ENCODE measurements at places on chromosomes 6 and 20.

DNA sequence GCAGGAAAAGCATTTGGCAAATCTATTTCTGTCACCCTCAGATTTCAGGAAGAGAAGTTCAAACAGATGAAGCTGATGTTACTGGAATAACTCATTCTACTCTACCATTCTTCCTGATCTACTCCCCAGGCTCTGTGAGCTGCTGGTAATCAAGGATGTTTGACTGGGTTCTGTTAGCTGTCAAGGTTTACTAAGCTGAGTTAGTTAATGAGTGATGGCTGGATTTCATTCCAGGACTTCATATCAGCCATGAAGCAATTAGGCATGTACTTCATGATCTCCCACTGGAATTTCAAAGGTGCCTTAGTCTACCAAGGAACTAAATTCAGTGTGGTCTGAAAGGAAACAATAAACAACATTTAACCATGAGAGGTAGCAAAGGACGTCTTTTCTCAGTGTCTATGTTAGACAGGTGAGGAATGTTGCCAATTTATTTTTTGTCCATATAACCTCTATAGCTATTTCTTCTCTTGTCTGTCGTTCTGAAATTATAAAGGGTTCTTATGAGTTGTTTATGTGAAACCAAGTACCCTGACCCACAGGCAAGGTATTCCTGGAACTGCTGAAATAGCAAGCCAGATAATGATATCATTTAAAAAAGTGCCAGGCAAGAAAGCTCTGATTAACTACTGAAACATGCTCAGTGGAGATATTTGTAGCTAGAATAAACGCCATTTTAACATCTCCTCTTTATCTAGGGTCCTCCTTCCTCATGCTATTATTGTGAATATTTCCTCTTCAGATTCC lies 112.9 kb downstream of the BACH2 start:
- no peak for DNase-seq

DNA sequence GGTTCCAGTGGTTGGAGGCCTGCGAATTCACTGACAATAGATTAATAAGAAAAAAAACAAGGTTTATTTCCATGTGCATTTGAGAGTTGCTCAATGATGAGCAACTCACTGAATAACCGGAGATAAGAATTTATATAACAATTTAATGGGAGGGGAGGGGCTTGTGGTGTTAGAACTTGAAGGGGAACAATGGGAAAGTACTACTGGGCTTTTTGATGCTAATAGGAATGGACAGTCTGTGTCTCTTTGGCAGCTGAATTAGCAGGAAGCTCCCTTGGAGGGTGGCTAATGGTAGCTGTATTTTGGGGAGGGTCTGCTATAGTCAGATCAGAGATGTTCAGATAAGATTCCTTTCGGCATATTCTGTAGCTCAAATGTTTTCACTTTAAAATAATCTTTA lies 62.4 kb upstream of the GMDS start:
- no peak for DNase-seq

- DNase-seq, result no peak
Measured at GRCh38 chr6:72084992-72085569, 198.7 kb downstream of the RIMS1 start.

- no peak for DNase-seq
Measured at GRCh38 chr6:87772597-87773530, 70.8 kb upstream of the AKIRIN2 start.

DNA sequence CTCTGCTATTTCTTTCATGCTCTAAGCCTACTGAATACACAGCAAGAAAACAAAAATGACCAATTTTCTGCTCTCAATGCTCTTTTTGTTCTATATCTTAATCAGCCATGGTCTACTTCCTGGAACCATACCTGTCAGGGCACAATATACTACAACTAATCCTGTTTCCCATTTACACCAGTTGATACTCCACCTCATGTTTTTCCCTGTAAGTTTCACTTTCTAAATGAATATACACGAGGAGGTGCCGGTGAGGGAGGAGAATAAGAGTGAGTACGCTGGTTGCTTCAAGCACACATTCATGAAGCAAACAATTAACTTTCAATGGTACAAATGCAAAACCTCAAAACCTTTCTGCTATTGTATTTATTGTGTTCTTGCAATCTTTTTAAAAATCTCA lies 443.1 kb upstream of the ID4 start:
- DNase-seq, result no peak

DNA sequence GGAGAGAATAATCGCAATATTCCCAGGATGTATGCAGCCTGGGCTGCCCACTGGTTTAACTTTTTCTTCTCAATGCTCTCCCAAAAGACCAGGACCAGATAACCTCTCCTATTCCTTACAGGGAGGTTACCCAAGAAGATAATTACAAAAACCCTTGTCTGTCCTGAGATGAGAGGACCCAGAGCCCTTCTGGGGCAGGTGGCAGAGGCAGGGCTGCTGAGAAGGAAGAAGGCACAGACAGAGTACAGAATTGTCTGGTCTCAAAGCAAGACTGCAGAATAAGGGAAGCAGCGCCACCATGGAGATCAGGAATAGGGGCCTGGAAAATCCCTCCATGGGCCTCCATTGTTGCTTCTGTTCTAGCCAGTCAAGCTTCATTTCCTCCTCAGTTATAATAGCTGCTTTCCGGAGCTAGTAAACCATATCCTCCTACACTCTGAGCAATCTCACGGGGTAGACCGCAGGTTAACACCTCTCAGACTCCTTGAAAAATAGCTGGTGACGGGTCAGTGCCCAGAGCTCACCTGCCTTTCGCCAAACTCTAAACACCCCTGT lies 463 bp upstream of the HLA-DMB start:
- no peak for DNase-seq

- no peak for DNase-seq
Measured at GRCh38 chr6:38773338-38773737, 58.2 kb downstream of the DNAH8 start.

- no peak for DNase-seq
Measured at GRCh38 chr6:75290136-75290945, 5.7 kb upstream of the TMEM30A start.

DNA sequence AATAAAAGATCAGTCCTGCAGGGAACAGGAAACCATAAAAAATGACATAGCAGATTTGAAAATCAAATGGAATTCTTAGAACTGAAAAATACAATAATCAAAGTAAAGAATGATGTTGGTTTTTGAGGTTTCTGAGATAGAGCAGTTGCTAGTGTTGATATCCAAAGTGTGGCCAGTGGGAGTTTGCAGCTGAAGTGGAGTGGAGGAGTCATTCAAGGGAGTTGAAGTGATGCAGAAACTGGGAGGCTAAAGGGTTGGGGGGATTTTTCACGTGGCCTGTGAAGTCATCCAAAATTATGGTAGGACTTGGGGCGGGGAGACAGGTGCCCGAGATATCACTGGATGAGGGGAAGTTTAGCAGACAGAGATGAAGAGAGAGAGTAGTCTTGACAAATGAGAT lies 123.6 kb downstream of the CDC5L start:
- no peak for DNase-seq

GRCh38 chr6:11423667-11424066 lies 113.9 kb upstream of the TMEM170B start:
- no peak for DNase-seq

- no peak for DNase-seq
Measured at GRCh38 chr6:153941768-153942167, 97.3 kb upstream of the OPRM1 start.

DNA sequence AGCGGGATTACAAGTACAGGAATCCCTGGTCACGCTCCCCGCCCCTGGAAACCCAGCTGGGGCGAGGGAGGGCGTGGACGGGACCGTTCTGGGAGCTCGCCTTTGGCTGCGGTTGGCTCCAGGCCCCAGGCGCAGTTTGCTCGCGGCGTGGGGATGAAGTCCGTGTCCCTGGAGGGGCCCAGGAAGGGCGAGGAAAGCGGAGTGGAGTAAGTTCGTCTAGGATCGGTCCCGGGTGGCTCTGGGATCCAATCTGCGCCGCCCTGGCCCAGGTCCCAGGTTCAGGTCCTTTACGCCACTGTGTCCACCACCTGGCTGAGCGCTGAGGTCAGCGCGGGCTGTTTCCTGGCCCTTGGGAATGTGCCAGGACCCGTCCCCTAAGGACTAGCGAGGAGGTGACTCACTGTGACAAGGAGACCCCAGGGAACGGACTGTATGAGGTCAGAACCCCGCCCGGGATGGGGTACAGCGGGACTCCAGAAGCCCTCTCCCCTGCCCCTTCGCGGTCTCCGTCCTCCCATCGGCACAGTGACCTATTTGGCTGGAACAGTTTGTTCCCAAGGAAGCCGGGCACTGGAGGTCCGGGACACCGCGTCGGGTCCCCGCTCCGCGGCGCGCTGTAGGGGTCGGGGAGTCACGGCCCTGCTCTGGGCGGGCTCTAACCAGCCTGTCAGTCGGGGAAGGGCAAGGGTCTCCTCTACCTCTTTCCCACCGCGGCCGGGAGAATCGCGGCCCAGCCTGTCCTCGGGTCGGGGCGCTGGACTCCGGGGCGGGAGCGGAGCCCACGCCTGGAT lies 724 bp downstream of the CDKN1A start:
- DNase-seq, result no peak

GRCh38 chr6:70956451-70957283 lies at the start of gene B3GAT2:
TSS of gene B3GAT2 (minus strand) at chr6:70957060. CDS start at chr6:70956429, 631 bp downstream.
- no peak for DNase-seq

DNA sequence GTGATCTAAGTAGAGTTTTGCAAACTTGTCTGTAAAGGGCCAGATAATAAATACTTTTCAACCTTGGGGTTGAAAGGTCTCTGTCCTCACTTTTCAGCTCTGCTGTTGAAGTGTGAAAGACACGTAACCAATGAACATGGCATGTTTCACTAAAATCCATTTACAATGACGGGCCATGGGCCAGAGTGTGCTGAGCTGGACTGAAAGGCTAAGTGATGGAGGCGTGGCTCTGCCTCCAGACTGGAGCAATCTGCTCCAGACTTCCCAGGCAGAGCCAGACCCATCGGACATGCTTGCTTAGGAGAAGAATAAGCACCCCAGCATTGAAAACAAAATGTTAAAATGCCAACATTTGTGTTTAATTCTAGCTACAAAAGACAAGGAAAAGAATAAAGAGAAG lies 41.4 kb downstream of the SCAND1 start:
- no peak for DNase-seq

DNA sequence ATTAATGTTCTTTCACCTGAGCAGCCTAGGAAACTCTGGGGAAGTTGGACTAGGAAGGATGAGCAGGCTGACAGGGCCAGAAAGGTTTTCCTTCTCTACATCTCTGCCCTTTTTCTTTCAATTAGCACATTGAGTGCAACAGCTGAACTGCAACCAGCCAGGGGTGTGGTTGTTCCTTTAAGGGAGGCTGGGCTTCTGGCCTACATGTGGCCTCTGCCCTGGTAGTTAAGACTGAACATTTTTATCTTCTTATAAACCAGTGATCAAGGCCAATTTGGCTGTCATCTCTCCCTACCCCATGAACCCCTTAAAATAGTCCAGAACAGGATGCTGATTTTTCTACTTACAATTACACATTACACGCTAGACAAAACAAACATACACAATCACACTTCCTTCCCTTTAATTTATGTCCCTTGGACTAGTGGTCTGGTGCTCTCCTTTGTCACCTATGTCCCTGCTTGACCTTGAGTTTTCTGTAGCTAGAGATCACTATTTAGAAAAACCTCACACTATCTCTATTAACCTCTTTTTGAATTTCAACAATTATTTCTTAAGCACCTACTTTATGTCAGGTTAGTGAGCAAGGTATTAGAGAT lies 60.3 kb downstream of the RNF217 start:
- no peak for DNase-seq

DNA sequence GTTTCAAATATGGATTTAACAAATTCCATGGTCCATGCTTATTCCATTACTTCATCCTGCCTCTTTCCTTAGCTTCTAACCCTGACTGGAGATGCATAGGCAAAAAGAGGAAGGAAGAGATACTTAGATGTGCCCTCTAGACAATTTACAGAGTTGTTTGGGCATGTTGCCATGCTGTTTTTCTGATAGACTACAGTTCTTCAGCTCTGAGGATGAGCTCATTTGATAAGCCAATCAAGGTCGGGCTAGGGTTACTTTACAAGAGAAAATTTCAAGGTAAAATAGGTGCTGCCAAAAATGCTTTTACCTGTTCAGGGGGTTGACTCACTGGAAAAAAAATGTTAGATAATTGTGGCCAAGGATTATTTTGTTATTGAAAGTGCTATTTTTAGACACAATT lies 5.9 kb downstream of the HCRTR2 start:
- DNase-seq, result no peak

GRCh38 chr20:48718786-48719578 lies 108.8 kb downstream of the PREX1 start:
- DNase-seq, result peak; percentile 64

DNA sequence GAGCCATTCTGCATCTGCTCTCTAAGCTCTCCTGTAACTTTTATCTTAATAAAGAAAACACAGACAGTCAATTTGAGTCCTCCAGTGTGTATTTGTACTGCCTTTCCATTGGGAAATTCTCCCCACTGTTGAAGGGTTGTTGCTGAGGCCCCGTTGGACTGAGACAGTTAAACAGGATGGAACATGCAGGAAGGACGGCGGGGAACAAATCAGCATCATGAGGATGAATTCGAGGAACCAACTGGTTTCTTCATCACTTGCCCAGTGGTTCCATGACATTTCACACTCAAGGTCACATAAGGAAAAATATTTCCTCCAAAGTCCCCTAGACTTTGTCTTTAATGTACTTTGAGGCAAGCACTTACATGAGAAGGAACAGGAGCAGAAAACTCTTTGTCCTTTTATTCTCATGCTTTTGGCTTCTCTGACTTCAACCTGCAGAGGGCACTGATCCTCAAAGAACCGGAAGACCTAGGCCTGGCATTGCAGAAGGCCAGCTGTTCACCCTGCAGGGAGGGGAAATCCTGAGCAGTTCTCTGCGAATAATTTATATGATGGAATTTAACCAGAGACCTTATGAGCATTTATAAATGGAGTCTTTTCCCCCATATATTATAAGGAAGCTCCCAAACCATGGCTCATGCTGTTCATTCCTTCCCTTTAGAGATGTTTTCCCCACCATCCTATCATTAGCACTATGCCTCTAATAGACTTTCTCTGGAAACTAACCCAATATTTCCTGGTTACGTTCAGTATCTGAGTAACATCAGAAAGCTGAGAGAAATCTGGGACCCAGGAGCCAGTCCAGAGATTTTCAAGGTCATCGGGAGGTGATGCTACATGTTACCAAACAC lies 55.2 kb upstream of the ADGRF1 start:
- peak; percentile 9 for DNase-seq

DNA sequence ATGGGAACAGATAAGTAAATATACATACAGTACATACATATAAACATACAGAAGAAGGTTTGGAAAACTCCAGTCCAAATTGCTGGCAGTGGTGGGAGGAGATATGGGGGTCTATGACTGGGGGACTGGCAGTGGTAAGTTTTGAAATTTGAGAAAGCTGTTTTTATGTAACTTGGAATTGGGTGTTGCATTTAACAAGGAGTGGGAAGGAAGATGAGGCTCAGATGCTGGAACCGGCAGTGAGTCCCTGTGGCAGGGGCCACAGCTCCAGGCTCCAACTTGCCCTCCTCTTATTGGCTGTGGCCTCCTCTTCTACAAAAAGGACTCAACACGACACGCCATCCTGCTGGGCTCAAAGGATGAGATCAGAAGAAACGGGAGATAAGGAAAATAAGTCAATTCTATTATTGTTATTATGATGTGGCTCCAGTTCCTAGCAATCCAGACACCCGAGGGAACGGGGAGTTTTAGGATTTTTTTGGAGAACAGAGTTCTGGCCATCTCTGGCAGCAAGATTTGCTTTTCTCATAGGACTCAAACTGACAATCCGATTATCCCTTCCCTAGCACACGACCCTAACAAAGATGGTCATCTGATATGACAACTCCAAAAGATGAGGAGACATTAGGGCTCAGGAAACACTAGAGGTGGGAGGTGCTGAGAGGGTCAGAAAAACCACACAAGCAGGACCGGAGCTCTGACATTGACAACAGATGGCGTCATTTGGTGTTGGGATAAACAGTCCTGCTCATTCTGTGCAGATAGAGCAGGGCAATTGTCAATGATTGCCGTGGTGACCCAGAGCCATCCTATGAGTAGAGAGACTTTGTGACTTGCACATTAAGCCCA lies 6.0 kb upstream of the TGM2 start:
- no peak for DNase-seq
